ENCODE measurements at places on chromosomes 4 and X. TPM values are rescaled to one million over a fixed set of nuclear protein-coding genes. Genes with fewer than 3 reads are reported as not detected.

Gene STOX2
- 3.4 TPM for total RNA-seq

Gene AFM
- total RNA-seq: not detected

Gene EGFL6
- total RNA-seq: 1.00 TPM

Gene GAGE12F
- not detected for total RNA-seq

Gene SLC26A1
- total RNA-seq: 0.28 TPM

Gene TRIML2
- total RNA-seq: 0.14 TPM

Gene FAT1
- 132 TPM for total RNA-seq

Gene STATH
- not detected for total RNA-seq

Data from smooth muscle cell of bladder (primary cell).